Kidney epithelial cell (primary cell): ENCODE measurements at places on chromosomes 3 and 15.

DNA sequence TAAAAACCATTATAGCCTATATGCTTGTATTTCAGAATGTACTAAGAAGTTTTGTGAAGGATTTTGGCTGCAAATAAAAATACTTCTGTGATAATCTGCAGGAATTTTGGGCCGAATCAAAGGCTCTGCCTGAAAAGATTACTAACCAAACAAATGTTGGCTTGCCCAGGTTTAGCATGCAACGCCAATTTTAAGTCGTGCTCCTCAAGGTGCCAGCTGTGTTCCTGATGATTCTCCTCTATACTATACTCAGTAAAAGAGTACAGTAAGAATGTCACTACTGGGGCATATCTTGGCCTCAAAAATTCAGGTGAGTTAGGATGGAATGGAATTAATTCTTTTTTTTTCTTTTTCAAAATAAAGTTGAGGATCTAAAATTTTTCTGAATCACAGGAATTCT lies 150.8 kb upstream of the TSPAN3 start:
- no peak for DNase-seq

DNA sequence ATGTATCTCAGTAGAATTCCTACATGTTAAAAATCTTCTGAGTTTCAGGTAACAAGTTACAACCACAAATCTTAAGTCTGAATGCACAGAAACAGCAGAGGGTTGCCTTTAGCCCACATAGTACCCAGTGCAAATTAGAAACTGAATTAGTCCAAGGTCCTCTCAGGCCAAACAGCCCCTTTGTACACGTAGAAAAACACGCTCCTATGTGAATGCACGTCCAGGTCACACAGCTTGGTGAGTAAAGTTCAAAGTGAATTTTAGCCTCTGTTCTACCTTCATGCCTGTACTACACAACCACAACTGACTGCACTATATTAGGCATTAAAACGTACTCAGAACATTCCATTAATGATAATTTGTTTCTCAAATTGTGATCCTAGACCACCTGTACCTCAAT lies 46.3 kb downstream of the GYG1 start:
- DNase-seq = no peak

GRCh38 chr15:45101749-45102148 lies 12.2 kb downstream of the DUOX2 start:
- no peak for DNase-seq

DNA sequence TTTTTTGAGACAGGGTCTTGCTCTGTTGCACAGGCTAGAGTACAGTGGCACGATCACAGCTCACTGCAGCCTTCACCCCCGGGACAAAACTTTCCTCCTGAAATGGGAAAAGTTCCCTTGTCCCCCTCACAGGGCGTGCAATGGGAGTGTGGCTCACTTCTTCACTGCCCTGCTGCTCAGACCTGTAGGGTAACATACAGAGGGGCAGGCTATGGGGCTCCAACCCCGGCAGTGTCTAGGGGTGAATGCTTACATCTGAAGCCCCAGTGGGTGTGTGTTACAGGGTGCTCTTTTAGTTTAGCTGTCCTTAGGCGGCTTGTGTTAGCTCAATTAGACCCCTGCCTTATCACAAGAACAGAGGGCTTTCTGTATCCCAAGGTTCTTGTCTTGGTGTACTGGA lies 157.3 kb downstream of the RBPMS2 start:
- no peak for DNase-seq

DNA sequence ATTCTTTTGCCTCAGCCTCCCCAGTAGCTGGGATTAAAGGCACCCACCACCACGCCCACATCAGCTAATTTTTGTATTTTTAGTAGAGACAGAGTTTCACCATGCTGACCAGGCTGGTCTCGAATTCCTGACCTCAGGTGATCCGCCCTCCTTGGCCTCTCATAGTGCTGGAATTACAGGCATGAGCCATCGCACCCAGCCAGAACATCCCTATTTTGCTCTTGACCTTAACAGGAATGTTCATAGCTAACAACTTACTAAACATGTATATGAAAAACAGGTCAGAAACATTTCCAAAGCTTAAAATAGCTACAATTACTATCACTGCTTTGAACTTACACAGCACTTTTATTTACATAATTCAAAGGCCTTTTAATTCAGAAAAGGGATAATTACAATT lies 33.7 kb downstream of the UQCC5 start:
- DNase-seq = no peak

DNA sequence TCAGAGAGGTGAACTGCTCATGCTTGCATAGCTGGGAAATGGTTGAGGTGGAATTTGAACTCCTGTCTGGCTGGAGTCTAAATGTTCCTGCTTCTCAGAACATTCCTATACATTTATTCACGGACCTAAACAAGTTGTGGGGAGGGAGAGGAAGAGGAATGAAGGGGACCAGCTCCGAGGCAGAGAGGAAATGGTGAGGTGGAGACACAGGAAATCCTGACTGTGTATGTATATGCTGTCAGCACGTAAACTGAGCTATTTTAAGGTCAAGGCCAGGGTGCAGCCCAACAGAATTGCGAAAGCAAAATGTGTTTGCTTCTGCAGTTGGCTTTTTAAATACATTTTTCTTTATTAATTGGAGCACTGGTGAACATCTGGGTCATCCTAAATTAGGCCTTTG lies 74.1 kb upstream of the POMGNT2 start:
- no peak for DNase-seq

GRCh38 chr3:113676261-113676660 lies 20.2 kb downstream of the USF3 start:
- DNase-seq = no peak

- DNase-seq = no peak
Observed at GRCh38 chr3:166445865-166446264, 608.6 kb upstream of the BCHE start.

GRCh38 chr3:63933459-63933858 lies 21.3 kb upstream of the SCAANT1 start:
- no peak for DNase-seq

- DNase-seq = no peak
Observed at GRCh38 chr15:41683955-41684354, 23.8 kb downstream of the MGA start.

DNA sequence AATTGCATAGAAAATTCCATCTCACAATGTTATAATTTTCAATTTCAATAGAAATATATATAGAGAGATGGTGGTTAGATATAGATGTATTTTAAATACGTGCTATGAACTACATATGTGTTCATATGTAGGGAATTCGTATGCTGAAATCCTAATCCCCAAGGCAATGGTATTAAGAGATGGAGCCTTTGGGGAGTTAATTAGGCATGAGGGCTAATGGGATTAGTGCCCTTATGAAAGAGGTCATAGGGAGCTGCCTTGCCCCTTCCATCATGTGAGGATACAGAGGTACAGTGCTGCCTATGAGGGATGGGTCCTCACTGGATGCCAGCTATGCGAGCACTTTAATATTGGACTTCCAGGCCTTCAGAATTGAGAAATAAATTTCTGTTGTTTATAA lies 79.6 kb upstream of the CCDC54 start:
- no peak for DNase-seq

- no peak for DNase-seq
Observed at GRCh38 chr3:115359536-115359935, 212.4 kb upstream of the ZBTB20 start.

- no peak for DNase-seq
Observed at GRCh38 chr3:179695672-179696313, 43.0 kb downstream of the USP13 start.

DNA sequence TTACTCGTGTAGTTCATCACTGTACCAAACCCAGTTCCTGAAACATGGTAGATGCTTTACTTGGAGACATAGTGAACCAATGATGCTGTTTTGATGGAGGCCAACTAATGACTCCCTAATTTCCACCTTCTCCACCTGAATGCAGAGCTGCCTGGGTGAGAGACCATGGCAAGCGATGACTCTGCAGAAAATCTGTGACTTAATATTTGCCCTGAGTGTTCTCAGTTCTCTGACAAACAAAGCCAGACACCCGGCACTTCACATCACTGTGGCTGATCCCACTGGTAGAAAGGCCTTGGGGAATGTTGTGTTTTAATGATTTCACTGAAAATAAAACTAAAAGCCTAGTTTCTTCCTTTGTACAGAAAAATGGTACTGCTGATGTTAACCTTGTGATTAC lies 39.5 kb upstream of the UBE3A start:
- no peak for DNase-seq

DNA sequence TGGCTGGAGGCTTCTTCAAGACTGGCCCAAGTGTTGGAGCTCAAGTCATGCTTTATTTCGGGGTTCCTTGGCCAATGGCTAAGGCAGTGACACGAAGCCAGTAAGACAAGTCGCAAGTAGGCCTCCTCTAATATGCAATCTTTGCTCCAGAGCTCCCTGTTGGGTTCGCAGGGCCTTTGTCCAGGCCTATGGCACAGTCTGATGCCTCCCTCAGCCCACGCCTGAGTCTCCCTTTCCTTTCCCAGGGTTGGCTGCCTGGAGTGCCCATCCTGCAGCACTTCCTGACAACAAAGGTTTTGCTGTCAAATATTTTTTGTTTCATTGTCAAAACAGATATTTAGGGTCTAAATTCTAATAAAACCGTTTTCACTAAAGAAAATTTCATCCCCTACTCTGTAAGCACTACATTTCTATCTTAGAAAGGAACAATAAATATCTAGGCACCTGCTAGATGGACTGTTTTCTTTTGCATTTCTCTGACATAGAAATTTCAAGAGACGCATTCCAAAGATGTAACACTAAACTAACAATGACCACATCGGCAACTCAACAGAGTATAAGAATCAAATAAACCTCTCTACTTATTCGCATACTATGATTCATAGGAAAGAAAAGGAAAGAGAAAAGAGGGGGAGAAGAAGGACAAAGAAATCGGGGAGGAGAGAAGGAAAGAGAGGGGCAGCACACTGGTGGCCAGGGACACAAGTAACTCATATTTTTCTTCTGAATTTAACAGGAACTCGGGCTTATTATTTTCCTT lies 393.1 kb upstream of the ATP11B start:
- no peak for DNase-seq

DNA sequence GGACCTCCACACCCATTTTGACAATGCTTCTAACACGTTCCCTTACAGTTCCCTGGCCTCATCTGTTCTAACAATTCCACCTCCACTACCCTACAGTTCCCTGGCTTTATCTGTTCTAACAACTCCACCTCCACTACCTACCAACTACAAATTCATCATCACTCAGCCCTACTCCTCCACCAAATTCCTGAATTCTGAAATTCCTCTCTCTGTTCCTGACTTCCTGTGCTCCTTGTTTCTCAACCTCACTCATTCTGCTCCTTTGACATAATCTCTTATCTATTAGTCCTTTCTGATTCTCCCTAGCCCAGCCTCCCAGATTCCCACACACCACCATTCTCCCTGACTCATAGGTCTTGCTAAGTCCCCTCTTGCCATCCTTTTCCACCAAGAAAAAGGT lies 22.5 kb downstream of the UPK1B start:
- DNase-seq = no peak

DNA sequence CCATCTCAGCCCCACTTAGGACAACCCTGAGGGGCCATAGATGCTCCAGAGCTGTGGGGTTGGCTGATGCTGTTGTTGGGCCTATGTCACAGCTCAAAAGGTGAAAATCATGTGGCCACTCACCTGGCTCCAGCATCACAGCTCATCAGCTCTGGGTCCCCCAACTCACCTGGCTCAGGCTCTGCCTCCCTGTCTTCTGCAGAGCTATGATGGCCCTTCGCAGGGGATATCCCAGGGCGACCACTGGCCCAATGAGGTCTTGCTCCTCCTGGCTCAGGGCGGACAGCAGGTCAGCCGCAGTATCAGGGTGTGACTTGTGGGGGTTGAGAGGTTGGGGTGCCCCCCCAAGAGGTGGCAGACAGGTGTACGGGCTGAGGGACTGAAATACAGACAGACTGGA lies 15.7 kb downstream of the UBAP1L start:
- DNase-seq = no peak

DNA sequence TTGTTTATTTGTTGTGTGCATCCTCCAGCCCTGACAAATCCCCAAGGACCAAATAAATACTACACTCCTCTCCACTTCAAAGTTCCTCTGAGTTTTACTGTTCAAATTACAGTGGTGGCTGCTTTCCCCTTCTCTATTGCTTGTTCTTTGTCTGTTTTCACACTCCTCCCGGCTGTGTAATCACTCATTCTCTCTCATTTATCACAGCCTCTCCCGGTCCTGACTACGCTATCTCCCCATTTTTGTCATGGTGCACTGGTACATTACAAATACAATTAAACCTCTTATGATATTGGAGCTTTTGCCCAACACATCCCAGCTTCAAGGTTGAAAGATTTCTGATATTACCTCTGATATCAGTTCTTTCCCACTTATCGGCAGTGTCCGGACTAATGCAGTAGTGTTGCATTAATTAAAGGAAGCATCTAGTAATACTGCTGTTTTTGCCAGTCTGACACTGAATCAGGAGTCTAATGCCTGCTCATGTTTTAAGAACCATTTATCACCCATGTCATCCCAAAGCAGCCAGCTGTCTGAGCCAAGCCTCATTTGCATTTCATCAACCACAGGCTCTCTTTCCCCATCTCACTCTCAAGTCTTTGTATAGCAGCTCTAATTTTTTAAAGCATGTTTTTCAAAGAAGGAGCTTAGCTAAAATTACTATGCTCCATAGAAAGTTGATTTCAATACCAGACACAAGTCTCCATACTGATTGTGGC lies 740.5 kb downstream of the ROBO2 start:
- no peak for DNase-seq

DNA sequence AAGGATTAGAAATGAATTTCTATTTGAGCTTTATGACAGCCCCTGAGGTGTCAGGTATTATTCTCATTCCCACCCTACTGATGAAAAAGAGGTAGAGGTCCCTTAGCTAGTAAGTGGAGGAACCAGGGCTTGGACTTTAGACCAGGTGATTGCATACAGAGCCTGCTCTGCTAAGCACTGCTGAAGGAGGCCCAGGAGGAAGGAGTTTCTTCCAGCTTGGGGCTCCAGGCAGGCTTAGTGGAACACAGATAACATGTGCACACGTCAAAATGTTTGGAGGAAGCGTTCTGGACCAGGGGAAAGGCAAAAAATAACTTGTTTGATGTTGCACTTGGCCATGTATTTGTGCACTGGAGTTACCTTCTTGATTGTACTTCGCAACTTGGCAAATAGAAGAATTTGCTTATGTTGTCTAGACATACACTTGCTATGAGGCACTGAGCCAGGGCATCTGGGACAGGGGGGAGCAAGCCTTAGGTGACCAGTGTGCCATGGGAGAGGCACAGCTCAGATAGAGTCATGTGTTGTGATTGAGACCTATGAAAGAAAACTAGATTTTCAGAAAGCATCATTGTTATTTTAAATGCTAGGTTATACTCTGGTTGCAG lies 22.4 kb downstream of the IFT122 start:
- no peak for DNase-seq

- DNase-seq = no peak
Observed at GRCh38 chr15:77097921-77098320, 27.0 kb upstream of the TSPAN3 start.

- no peak for DNase-seq
Observed at GRCh38 chr3:143531101-143531500, 317.2 kb downstream of the SLC9A9 start.

DNA sequence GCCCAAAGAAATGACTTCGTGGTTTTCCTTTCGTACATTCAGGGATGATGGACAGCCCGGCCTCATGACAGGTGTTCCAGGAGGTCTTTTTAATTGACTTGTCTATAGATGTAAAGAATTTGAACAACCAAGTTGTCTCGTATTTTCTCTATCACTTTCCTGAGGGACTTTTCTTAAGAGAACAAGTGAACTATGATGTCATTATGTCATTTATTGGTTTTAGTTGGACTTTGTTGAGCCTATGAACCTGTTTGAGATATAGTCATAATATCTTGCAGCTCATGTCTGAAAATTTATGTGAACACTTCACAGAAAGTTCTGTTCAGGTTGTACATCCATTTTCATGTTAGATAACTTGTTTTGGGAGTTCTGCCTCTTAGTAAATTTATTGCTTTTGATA lies 89.2 kb downstream of the RBMS3 start:
- DNase-seq = no peak

GRCh38 chr3:117355566-117355965 lies 646.0 kb downstream of the TUSC7 start:
- DNase-seq = no peak
